ENCODE measurements at places on chromosomes 11 and 22.
A peak's percentile ranks its signal among the peaks of the same experiment; 100 is the strongest.

GRCh38 chr11:114274637-114275036 lies 21.6 kb upstream of the NNMT start:
- no peak for DNase-seq

DNA sequence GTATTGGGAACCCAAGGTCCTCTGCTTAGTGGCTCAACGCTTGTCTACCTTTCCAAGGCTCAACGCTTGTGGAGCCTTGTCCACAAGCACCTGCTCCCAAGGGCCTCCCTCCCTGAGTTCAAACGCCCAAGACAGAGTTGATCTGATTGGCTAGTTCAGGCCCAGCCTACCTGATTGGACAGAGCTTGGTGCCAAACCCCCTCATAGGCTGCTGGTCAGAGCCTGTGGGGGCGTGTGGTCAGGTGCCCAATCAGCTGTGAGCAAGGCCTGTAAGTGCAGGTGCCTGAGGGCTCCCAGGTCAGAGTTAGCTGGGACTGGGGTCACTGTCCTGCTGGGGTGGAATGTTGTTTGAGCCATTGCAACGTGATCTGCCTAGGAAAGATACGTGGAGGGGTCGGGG lies 16.9 kb upstream of the TMPRSS6 start:
- no peak for DNase-seq

- DNase-seq, result no peak
Measured at GRCh38 chr11:101974771-101975170, 58.4 kb upstream of the ANGPTL5 start.

DNA sequence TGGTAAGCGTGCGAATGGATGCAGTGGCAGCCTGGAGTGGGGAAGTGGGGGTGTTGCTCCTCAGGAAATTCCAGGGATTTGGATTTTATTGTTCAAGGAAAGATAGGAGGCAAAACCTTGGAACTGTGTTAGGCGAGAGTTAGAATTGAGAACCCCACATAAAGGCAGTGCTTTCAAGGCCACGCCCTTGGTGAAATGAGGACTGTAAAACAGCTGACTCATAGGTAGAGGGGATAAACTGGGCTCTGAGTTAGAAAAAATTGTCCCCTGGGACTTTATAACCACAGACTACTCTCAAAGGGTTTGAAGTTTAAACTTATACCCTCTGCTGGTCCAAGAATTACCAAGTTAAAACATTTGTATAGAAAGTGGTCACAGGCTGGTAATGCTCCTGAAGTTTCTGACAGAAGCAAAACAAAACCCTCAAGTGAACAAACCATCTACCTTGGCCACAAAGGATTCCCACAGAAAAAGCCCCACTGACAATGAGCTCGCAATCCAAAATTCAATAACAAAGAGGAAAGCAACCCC lies 250.3 kb upstream of the TBCEL start:
- no peak for DNase-seq

DNA sequence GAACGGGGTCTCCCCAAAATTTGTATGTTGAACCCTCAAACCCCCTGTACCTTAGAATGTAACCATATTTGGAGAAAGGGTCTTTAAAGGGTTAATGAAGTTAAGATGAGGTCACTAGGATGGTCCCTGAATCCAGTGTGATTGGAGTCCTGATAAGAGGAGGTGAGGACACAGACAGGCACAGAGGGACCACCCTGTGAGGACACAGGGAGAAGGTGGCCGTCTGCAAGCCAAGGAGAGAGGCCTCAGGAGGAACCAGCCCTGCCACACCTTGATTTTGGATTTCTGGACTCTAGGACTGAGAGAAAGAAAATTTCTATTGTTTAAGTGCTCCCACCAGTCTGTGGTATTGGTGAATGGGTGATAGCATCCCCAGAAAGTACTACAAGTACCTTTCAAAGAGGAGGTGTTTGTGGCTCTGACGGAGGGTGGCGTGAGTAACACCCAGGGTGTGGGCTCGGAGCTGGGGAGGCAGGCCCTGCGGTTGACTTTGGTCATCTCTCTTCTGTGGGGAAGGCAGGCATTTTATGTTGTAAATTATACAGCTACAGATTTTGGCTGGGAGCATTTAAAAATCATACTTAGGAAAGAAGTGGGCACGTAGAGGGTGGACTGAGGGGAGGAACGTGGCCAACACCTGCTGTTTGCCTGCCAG lies 13.8 kb downstream of the MRGPRF start:
- DNase-seq, result no peak

GRCh38 chr11:114307524-114308203 lies 11.5 kb downstream of the NNMT start:
- DNase-seq, result no peak

- no peak for DNase-seq
Measured at GRCh38 chr11:99535819-99536218, 515.1 kb downstream of the CNTN5 start.

DNA sequence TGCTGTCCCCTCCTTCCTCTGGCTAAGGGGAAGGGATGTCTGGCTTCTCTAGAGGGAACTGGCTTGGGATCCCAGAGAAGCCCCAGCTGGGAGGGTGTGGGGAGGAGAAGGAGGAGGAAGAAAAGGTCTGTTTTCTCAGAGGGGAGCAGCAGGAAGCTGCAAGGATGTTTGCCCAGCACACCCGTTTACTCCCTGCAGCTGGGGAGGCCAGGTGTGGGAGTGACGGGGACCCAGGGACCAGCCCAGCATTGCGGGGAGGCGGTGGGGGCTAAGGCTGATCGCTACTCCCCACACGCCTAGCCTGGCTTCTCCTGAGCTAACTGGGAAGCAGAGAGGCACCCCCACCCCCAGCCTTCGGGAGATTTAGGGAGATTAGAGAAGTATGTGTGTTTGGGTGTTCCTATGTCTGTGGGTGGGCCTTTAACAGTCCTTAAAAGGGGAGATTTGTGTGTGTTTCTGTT lies 3.9 kb downstream of the CREB3L1 start:
- no peak for DNase-seq

DNA sequence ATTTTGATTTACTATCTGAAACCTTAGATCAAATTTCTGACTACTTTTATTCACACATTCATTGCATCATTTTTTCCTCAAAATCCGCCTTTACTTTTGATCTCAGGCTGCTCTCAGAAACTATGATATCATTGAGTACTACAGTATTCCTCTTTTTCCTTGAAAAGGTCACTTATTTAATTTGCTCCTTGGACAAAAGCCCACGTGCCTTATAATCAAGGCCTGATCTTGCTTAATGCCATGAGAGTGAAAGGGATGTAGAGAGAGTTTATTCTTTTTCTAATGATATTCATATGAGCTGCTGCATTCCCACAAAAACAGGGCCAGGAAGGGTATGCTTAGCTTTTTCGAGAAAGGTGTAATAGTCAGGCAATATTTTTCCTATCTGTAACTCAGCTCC lies 327.0 kb downstream of the ETS1 start:
- DNase-seq, result no peak

DNA sequence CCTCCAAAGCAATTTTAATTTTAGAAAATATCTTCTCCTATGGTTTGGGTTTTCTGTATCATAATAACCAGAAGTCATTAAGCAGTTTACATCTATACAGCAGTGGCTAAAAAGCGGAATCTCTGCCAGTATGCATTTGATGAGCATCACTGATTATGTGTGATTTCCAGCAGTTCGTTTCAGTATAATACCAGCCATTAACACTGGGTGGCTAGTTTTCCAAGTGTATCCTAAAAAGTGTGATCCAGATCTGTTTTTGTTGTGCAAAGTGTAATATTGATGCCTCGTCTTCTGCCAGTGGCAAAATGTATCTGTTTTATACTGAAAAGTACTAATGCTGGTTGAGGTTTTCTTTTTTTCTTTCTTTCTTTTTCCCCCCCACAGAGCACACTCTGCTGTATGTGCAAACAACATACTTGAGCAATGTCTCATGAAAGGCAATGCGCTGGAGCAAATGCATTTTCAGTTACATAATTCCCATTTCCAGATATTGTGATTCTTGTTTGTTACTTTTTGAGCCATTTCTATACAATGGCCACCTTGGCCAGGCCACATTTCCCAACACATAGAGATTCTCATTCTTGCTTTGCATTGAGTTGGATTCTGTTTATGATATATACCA lies 64.2 kb downstream of the SLC36A4 start:
- no peak for DNase-seq

- DNase-seq, result peak; percentile 41
Measured at GRCh38 chr11:57248780-57249383, 11.8 kb upstream of the APLNR start.

- DNase-seq, result no peak
Measured at GRCh38 chr11:60994541-60995080, 23.1 kb downstream of the CD6 start.

GRCh38 chr11:77205467-77206263 lies 77.6 kb downstream of the MYO7A start:
- DNase-seq, result no peak

- no peak for DNase-seq
Measured at GRCh38 chr11:69508974-69509373, 27.5 kb downstream of the LINC01488 start.

- DNase-seq, result peak; percentile 65
Measured at GRCh38 chr22:42462016-42462415, 29.8 kb upstream of the NFAM1 start.

DNA sequence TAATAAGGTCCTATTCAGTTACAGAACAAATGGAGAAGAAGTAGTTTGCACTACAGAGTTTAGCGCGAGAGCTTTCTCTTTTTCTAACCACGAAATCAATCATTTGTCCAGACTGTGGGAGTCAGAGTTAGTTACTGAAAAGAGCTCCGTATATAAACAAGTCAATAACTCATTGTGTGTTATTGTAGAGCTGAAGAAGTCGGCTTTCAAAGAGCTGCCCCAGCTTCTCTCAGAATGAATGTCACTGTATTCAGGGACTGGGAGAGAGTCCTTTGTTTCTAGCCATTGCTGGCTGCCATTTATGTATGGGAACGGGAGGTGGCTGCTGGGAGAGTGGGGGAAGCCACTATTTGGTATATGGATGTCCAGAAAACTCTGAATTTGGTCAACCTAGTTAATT lies 227.8 kb downstream of the DCDC1 start:
- DNase-seq, result peak; percentile 3

DNA sequence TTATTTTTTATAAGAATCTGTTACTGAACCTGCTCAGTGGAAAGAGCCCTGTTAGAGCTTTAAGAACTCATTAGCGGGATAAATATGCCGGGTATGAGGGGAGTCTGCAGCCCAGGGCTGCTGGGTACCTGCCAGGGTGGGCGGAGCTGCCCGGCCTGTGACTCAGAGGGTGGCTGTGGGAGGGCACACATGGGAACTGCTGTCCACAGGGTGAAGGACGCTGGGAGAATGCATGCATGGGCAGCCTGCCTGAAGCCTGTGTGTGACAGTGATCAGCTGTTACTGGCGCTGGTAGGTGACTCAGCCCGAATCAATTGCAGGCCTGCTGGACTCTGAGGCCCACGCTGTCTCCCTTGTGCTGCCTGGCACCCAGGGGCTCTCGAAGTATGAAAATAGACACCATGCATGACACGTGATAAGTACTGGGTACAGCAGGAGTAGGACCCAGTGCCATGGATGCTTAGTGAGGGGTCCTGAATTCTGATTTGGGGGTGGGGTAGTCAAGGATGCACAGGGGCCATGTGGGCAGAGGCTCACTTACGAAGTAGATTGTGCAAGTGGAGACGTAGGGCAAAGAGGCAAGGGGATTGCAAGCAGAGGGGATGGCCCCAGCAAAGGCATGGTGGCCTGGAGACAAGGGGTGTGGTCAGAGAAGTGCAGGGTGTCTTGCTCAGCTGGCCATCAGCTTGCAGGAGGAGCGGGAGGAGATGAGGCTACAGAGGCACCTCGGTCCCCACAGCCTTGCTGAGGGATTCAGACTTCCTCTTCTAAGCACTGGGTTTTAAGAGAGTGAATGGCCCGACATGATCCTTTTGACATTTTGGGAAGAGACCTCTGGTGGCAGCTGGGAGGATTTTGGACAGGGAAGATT lies 36.5 kb downstream of the GRIK4 start:
- DNase-seq, result peak; percentile 95

GRCh38 chr22:40179526-40179925 lies 1.8 kb downstream of the TNRC6B start:
- no peak for DNase-seq
